ENCODE measurements at places on chromosomes 5 and 9. TPM values are rescaled to one million over a fixed set of nuclear protein-coding genes. Genes with fewer than 3 reads are reported as not detected.

The FRMD3 gene
- polyA plus RNA-seq: 21.4 TPM

- no peak for DNase-seq
Observed at GRCh38 chr5:181167814-181168488, 20.6 kb downstream of the OR2V2 start.

GRCh38 chr5:121350181-121350930, 501.3 kb upstream of the FTMT start:
- DNase-seq: no peak

The PCDHGA9 gene
- 6.3 TPM for polyA plus RNA-seq

The SLC34A1 gene
- 198 TPM for polyA plus RNA-seq

The ZBED3 gene
- polyA plus RNA-seq: 29.1 TPM

GRCh38 chr9:92171822-92172221, 56.6 kb upstream of the SPTLC1 start:
- no peak for DNase-seq

GRCh38 chr5:109316634-109317033, 93.1 kb downstream of the PJA2 start:
- no peak for DNase-seq

DNA sequence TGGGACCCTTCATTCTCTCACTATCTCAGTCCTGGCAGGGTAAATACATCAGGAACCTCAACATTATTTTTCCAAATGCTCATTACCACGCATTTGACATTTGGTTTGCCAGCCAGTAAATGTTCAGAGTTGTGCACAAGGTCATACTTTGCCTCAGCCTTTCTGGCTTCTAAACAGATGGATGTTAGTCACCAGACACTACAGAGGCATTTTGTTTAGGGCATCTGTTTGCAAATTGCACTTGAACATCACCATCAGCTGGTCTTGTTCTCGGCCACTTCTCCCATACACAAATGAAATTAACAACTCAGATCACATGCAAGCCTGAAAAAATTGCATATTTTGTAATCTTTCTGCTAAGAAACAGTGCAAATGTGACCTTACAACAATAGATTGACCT, 75.0 kb upstream of the SLC1A1 start:
- no peak for DNase-seq

The BAAT gene
- 0.15 TPM for polyA plus RNA-seq

The TBC1D2 gene
- polyA plus RNA-seq: 3.8 TPM

GRCh38 chr9:35520364-35520710, 30.4 kb downstream of the RUSC2 start:
- no peak for DNase-seq

The FGFR4 gene
- 62.6 TPM for polyA plus RNA-seq

- no peak for DNase-seq
Observed at GRCh38 chr9:31519826-31520225, 864.6 kb upstream of the ACO1 start.

DNA sequence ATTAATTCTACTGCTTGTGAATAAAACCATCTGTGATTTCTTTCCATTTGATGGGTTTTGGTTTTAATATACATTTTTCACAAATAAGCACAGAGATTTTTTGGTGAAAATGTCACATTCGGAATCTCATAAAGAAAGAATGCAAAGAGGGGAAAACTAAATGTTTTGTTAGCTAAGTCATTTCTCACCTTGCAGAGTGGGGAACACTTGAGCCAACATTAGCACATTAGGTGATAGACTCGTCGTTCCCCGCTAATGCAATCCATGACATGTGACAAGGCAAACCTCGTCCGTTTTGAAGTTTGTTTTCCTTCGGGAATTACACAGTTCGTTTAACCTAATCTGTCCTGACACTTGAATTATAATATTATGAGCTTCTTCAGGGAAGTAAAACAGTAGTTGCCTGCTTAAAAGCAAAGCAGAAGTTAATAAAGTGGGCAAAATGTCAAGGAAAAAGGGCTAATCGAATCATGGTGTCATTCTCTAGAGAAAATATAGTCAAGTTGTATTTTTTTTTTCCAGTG, 95.8 kb upstream of the LMX1B start:
- no peak for DNase-seq

The MEF2C gene
- 47.2 TPM for polyA plus RNA-seq

The TEX10 gene
- 44.0 TPM for polyA plus RNA-seq

Measured in right renal pelvis (tissue), 4 donors.